ENCODE measurements at places on chromosomes 12 and 14.

DNA sequence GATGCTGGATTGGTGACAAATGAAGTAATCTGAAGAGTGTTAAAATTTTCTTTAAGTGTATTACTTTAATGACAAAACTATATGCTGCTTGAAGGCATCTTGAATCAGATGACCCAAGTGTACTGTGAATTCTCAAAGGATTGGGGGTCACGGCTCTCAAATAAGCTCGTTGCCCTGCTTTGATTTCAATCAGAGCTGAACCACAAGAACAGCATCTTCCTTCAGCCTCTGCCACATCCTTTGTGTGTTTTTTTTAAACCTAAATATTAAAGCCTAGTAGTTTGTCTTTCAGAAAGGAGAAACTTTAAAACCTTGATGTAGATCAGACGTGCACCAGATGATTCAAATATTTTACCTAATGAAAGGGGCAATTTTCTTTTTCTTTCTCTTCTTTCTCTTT, 11.7 kb downstream of the ELK3 start:
- DNase-seq, result no peak

DNA sequence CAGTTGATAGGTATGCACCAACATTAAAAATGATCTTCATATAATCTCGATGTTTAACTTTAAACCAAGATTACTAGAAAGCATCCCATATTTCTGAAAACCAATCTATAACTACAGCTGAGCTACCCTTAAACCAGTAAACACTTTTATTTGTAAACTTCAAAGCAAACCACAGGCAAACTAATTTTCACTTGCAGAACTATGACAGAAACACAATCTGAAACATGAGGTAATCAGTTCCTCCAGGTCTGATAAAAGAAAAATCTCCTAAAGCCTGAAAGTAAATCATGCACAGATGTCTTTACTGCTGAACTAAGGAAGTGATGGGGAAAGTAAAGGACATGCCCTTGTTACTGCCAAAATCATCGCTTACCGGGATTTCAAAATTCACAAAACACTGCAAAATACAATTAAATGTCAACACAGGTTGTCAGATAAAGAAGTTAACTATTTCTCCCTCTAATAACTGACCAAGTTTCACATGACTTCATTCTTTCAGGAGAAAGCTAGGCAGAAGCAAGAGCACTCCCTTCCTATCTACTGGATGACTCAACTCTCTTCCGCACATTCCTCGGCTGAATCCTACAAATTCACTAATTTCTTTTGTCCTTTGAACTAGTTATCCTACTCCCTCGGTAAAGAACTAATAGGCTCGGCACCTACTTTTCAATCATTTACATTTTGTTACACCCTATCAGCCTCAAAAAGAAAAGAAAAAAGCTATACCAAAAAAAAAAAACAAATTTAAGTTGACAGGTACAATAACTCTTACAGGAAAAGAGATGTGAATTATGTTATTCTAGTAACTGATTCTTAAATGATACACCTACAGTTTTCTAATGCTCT, 1.4 kb downstream of the EEA1 start:
- DNase-seq, result peak; percentile 12

- DNase-seq, result peak; percentile 47
Measured at GRCh38 chr14:83133981-83134645, 1600.5 kb upstream of the SEL1L start.

GRCh38 chr12:8911606-8912268, 2.6 kb upstream of the PHC1 start:
- DNase-seq, result no peak

DNA sequence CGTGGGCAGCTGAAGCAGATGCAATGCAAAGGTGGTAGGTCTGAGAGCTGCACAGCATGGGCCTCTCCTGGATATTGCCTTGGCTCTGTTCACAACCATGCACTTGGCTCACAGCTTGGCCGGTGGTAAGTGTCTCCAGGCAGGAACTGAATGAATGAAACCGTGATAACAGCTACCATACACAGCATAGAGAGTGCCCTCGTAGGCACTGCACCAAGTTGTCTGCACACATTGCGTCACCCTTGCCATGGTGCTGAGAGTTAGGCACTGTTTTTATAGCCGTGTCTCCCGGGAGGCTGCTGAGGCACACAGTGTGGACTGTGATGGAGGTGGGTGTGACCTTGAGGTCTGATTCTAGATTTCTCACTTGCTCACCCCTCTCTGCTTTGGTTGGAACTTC, 157.6 kb upstream of the VASH1 start:
- no peak for DNase-seq

- no peak for DNase-seq
Measured at GRCh38 chr12:75623631-75624154, 112.3 kb upstream of the KRR1 start.

DNA sequence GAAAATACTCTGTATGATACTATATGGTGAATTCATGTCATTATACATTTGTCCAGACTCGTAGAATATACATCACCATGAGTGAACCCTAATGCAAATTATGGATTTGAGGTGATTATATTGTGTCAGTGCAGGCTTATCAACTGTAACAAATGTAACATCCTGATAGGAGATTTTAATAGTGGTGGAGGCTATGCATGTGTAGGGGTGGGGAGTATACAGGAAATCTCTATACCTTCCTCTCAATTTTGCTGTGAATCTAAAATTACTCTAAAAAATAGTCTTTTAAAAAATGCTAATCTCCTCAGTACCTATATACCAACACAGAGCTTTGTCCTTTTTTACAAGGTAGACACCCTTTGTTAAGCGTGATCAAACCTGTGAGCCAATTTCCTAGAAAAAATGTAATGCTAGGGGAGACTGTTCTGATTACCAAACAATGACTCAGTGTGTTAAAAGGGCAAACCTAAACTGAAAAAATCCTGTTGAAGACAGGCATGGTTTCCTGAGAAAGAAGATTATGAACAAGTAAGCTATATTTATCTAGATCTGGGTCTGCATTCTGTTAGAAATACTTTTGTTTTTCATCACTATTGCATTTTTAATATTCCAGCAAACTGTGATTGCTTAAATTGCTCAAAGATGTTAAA, 170.9 kb downstream of the DUSP6 start:
- no peak for DNase-seq

- peak; percentile 79 for DNase-seq
Measured at GRCh38 chr12:6965026-6965661, 5.3 kb downstream of the PHB2 start.

- no peak for DNase-seq
Measured at GRCh38 chr12:84073401-84073800, 839.2 kb downstream of the SLC6A15 start.

- DNase-seq, result no peak
Measured at GRCh38 chr12:57906821-57907220, 34.5 kb upstream of the ATP23 start.

GRCh38 chr12:120710805-120711296, 593 bp downstream of the UNC119B start:
- no peak for DNase-seq

- no peak for DNase-seq
Measured at GRCh38 chr14:24329073-24329663, 5.7 kb downstream of the ADCY4 start.

- peak; percentile 77 for DNase-seq
Measured at GRCh38 chr12:51341251-51342007, 5.0 kb downstream of the CELA1 start.

GRCh38 chr14:60211153-60211552, 37.9 kb upstream of the PPM1A start:
- DNase-seq, result no peak

Measured in putamen (tissue), 1 donor.